ENCODE measurements at places on chromosomes 4 and X.

DNA sequence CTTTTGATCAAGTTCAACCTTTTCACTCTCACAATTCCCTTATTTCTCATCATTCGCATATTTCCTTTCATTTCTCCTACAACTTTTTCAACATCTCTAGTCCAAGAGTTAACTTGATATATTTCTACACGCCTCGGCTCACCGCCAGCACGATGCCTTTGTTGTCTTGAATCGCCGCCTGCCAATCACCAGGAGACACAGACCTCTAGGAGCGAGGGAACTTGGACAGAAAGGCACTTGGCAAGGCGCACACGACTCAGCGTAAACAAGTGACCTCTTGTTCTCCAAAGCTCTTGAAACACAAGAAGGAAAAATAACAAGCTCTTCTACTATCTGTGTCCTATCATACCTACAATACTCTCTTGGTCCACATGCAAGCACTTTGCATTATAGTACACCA is 27.1 kb upstream of the RBMX start:
- no peak for DNase-seq

DNA sequence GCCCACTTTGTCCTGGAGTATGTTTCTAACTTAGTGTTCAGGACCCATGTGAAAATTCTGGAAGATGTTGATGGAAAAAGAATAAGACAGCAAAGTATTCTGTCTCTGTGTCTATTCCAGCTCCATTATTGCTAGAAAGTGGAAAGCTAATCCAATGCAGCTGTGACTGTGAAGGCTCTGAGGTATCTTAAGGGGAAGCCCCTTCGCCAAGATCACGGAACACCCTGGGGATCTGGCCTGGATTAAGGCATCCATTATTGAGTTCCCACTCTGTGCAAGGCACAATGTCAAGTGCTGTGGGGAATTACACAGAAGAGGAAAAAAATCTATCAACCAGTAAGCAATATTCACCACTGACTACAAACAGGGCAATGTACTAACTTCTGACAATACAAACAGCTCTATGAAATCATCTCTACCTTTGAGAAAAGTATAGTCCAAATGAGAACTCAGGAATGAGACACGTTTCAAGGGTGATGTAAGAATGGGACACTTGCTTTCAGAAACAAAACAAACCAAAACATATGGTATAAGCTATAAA is 222.1 kb downstream of the LDB2 start:
- no peak for DNase-seq

DNA sequence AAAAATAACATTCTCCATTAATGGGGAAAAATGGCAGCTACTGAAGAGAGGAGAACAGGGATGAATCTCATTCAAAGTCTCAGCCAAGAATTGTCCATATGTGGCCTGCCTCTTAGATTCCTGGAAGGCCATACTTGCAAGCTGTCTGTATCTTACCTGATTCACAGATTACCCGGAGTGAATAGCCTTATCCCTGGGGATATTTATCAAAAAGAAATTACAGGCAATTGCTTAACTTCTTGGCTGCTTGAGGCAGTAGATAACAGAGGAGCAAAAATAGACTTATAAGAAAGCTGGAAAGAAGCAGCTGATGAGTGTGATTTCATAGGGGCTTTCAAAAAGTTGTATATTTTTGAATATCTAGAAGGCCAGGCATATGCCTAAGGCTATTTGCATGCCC is 68.8 kb upstream of the PPP1R2C start:
- no peak for DNase-seq

- DNase-seq: no peak
Observed at GRCh38 chr4:54228961-54229501, at the start of gene PDGFRA. Gene PDGFRA, plus strand, starts transcription at chr4:54229293. Its CDS starts 29,476 bp downstream, at chr4:54258769.

DNA sequence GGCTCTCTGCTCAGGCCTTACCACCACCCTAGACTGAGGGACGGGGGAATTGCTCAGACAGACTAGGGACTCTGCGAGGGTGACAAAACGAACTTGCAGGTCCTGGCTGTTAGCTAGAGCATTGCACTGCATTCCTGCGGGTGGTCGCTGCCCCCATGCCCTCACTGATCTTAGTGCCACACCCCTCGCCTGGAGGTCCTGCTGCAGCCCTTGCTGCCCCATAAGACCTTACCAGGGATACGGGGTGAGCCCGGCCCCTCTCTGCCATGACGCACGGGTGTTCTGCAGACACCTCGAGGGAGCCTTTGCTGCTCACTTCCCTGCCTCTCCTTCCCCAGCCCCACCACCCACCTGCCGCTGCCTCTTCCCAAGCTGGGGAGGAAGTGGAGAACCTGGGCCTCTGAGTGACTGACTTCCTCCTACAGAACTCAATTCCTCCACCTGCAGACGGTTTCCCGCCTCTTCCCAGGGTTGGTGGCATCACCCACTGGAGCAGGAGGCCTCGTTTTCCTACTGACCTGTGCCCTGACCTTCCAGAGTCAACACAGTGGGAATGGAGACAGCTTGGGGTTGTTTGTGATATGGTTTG is 19.8 kb upstream of the TBC1D14 start:
- no peak for DNase-seq

- DNase-seq: no peak
Observed at GRCh38 chr4:2275546-2276251, 13.8 kb upstream of the MXD4 start.

GRCh38 chr4:114922592-114922933 is 190.9 kb downstream of the NDST4 start:
- DNase-seq: no peak

DNA sequence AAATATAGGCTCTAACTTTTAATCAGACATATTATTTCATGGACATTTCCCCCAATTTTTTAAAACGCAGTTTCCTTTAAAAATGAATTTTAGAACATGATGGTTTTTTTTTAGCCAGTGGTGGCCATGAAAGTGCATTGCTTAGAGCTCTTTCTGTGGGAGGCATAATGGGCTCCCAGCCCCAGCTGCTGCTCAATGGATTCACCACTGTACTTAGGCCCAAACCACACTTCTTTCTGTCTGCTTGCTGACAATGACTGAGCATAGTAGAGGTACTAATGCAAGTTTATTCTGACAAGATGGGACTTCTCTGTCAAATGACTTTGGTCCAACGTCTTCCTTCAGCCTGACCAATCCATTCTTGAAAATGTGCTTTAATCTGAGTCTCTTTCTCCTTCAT is 400.2 kb upstream of the GRIA3 start:
- DNase-seq: no peak

DNA sequence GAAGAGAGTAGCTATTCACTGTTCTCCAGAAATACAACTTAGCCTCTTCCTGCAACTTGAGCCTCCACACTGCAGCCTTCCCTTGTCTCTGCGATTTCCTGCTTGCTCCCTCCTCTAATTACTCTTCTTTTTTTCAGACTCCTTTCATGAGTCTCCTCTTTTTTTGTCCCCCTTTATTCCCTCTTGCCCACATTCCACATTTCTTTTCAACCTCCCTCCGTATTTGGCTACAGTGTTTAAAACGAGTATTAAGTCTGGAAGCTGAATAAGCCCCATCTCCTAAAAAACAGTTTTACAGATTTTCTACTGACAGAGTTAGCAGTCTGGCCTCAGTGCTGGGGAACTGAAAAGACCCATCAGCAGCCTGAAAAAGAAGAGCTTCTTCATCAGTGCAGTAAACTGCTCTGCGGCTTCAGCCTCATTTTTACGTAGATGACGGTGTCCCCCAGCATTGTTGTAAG is 141.5 kb downstream of the TENM3 start:
- no peak for DNase-seq

DNA sequence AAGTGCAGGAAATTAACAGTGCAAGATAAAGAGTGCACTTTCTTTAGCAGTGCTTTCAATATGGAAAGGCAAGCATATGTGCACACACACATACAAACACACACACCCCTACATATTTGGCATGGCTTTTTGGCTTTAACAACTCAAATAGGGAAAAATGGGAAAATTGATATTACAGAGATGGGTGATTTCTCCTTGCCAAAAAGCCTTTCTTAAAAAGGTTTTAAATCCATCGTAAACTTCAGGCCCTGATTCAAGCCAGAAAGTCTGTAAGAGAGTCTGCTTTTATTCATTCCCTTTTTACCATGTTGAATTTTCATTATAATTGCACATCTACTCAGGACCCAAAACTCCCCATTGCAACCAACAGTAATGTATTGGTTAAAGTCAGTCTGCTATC is 612.0 kb upstream of the ACTRT1 start:
- DNase-seq: no peak

DNA sequence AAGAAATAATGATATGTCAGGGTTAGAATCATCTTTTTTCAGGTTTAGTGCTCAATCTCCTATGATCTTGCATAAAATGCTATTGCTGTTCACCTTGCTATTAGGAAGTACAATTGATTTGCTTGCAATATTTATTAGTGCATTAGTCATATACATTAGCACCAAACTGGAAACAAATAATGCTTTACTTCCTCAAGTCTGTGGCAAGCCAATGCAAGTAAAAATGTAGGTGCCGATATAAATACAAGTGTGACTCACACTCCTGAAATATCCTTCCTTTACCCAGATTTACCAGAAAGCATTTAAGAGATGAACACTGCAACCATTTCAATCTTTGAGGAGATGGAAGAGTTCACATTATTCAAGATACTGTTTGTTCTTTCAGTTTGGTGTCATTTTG is 1487.7 kb upstream of the ADGRL3 start:
- no peak for DNase-seq

- DNase-seq: no peak
Observed at GRCh38 chr4:174882317-174882992, 35.7 kb upstream of the ADAM29 start.

- DNase-seq: no peak
Observed at GRCh38 chrX:11189097-11189496, 78.0 kb downstream of the HCCS start.

DNA sequence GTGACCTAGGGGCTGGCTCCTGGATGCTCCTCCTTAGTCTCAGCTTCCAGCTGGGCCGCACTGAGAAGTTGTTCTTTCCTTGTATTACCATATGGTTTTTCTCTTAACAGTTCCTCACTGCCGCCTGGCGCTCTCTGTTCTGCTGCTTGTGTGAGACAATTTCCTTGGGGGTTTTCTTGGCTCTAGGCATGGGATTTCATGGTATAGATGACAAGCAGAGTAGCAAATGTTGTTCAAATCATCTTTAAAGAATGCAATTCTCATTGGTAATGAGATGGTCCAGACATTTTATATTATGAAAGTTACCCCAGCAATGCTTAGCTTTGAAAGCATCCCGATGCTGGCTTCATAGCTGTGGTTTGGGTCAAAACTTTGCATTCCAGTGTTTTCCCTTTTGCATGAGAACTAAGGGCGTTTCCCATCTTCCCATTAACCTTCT is 37.6 kb downstream of the SEPTIN11 start:
- DNase-seq: no peak

DNA sequence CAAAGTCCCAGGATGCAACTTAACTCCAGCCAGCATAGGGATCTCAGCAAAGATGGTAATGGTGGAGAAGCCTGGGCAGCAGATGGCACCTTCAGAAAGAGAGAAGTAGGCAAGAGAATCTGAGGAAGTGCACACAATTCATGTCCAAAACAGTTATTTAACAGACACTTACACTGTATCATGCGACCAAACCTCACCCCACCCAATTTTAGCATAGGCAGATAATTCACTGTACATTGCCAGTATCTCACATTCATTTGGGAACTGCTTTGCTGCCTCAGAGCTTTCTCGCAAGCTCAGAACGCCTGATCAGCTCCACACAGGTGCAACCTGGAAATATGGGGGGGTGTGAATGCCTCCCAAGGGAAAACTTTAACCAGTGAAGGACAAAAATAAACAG is 143.0 kb upstream of the MAOA start:
- no peak for DNase-seq

DNA sequence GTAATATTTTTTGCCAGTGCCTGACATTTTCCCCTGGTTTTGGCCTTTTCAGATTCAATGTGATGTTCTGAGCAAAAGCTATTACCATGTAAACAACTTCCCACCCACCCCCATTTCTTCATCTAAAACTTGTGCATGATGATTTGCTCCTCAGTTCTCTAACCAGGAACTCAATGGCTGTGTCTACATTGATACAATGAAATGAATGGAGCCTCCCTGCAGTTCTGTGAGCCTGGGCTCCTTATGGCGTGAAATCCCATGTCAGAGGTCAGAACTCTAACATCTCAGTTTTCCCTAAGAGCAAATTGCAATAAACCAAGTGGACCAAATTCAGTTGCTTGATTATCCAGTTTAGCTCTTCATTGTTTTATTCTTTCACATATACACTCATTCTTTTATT is 534.8 kb upstream of the LCORL start:
- DNase-seq: no peak

GRCh38 chr4:172480471-172480870 is 667.3 kb downstream of the GALNTL6 start:
- no peak for DNase-seq

- DNase-seq: no peak
Observed at GRCh38 chr4:56790691-56791091, 30.8 kb downstream of the SPINK2 start.

GRCh38 chr4:74097631-74098426 is 1.2 kb downstream of the CXCL2 start:
- peak; percentile 32 for DNase-seq

- DNase-seq: no peak
Observed at GRCh38 chrX:45449982-45450381, 249.3 kb upstream of the DIPK2B start.

DNA sequence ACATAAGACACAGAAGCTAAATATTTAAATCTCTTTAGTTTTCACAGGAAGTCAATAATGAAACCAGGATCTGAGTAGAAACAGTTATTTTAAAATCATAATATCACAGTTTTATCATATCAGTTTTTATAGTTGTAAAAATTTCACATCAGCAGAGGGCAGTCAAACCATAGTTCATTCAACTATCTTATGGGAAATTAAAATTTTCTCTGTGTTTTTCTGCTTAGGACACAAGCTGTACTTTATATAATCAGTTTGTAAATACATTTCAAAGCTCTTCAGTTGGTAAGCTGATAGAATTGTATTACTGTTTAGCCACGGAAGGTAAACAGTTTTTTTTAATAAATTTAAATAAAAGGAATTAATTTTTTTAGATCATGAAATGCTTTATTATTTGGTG is 204.8 kb upstream of the NUDT6 start:
- no peak for DNase-seq

DNA sequence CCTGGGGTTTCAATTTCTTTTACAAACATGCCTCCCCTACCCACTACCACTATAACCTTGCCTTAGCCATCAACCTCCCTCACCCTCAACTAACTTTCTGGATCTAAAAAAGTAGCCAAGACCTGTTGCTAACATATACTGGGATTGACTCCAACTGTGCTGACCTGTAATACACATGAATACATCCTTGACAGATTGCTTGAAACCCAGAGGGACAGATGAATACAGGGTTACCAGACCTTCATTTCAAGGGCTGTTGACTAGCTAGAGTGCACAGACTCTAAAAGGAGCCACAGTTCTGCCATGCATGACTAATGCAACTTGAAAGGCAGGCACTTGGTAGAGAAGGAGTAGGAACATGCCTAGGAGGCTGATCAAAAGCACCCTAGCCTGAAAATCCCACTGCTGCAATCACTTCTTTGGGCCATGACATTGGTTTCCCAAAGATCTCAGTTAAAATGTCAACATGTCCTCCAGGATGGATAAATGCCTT is 121.0 kb downstream of the PCDH19 start:
- DNase-seq: no peak

GRCh38 chr4:185213877-185214276 is 4.5 kb downstream of the SNX25 start:
- no peak for DNase-seq

- no peak for DNase-seq
Observed at GRCh38 chr4:143337600-143338287, 1.1 kb downstream of the GAB1 start.

Data from SW 1271 (cell line).